ENCODE measurements at places on chromosomes 12 and 14.

DNA sequence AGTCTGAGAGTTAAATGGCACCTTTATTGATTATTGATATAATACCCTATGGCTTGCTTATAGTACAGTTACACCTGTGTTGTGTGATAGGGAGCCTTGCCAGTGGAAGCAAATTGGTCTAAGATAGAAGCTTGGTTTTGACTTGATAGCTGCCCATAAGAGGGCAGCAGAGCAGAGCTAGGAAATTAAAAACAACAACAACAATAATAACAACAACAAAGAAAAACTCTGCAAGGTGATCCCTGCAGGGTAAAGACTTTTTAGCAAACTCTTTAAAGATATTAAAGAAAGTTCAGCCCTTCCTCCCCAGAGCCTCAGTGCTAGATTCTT is 18.0 kb upstream of the RNASE10 start:
- no peak for DNase-seq

GRCh38 chr12:39807043-39807442 is 187.4 kb upstream of the ABCD2 start:
- peak; percentile 18 for DNase-seq

GRCh38 chr14:61090432-61091216 is 109.6 kb downstream of the SLC38A6 start:
- DNase-seq, result no peak

GRCh38 chr12:67358781-67359338 is 89.7 kb downstream of the CAND1 start:
- DNase-seq, result no peak

GRCh38 chr14:52949711-52950409 is 990 bp downstream of the FERMT2 start:
- DNase-seq, result no peak

- peak; percentile 92 for DNase-seq
Measured at GRCh38 chr12:48814262-48815125, 3.8 kb upstream of the CACNB3 start.

DNA sequence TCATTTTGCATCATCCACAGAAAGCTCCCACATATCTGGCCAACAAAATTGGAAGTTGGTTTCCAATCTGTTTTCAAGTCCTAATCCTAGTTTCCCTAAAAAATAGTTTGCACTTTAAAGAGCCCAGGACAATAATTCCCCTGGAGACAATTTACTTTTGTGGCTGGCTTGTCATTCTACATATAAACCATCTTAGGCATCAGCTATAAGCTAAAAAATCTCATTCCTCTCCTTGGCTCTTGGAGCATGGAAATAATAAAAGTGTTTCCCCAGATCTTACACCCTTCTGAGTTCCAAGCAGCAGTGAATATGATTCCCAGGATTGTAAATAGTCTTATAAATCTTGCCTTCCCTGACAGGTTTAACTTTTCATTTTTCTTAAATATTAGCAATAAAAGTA is 89.1 kb upstream of the NUDT4 start:
- DNase-seq, result no peak

- DNase-seq, result no peak
Measured at GRCh38 chr12:31312431-31312830, 13.5 kb downstream of the SINHCAF start.

DNA sequence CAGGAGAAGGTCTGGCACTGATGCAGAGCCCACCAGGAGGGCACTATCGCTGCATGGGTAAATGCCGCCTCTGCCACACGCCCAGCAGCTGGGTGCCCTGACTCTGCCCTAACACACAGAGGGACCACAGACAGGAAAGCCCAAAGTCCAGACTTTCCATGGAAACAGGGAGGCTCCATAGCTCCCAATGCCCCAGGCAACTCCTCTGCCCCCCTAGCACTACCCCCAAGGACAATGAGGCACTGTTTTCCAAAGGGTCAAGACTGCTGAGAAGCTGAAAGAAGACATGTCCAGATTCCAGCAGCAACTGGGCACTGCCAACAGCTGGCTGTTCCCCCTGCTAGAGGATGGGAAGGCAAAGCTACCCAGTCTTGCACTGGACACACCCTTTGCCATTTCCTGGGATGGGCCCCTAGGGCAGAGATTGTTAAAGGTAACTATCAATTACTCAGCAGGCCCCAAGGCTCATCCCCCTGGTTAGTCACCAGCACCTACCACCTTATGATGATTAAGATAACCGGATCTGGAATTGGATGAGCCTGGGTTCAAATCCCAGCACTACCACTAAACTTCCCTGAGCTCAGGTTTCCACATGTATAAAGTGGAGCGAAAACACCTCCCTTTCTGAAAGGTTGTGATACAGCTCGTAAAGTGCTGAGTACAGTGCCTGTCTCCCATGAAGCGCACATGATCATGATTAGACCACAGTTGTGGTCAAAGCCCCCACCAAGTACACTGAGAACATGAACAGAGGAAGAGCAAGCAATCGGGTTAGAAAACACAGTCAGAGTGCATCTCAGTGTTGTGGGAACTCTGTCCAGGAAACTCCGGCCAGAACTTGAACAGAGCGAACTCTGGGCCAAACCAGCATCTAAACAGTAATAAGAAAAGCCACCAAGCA is 3.3 kb downstream of the PXN start:
- DNase-seq, result no peak

DNA sequence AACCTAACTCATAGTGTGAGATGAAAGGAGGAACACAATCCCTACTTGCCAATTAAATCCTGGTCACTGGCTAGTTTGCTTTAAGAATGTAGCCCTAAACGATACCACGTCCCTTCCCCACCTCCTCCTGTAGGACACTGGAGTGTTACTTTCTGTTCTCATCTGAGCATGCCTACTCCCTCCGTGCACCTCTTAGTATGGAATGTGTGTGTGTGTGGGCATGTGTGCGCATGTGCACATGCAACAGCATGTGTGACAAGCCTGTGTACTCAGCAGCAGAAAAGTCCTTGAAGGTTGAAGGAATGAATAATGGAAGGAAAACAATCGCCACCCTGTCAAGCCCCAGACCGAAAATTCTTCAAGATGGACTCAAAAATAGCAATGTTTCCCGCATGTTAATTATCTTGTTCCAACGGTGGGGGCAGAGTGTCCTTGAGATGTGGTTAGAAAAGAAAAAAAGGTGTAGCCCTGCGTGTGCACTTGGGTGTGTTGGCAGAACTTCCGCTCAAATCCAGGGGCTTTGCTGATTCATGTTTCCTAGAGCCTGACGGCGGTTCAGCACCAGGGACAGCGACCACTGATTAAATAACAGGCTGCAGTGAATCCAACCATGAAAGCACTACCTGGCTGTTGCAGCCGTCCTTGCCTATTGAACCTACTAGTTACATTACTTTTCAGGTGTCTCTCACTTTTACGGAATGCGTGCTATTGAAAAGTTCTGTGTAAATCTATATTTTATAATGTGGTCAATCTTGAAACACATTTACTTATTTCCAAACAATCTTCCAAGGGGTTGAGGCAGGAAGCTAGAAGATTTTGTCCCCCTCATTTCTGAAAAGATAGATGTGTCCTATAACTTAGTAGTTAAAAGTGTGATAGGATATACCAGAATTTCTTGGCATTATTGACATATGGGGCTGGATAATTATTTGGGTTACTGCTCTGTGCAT is 79.8 kb downstream of the SRRM4 start:
- peak; percentile 67 for DNase-seq

GRCh38 chr12:67525617-67525884 is 123.0 kb upstream of the DYRK2 start:
- no peak for DNase-seq

GRCh38 chr14:55965851-55966250 is 152.4 kb upstream of the PELI2 start:
- DNase-seq, result no peak

DNA sequence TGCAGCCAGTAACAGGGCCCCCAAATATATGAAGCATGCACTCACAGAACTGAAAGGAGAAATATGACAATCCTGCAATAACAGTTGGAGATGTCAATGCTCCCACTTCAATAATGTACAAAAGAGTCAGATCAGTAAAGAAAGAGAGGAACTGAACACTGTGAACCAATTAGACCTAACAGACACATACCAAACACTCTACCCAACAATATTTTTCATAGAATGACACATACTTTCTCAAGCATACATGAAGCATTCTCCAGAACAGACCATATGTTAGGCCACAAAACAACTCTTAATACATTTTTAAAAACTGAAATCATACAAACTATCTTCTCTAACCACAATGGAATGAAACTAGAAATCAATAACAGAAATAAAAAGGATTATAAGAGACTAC is 80.2 kb downstream of the ELK3 start:
- no peak for DNase-seq

GRCh38 chr12:92446083-92446460 is 256.7 kb upstream of the PLEKHG7 start:
- no peak for DNase-seq

GRCh38 chr14:30855345-30856037 is 18.9 kb upstream of the COCH start:
- DNase-seq, result no peak

- DNase-seq, result peak; percentile 8
Measured at GRCh38 chr12:128823216-128823915, 392 bp downstream of the SLC15A4 start.

- no peak for DNase-seq
Measured at GRCh38 chr12:67991158-67991557, 1.9 kb downstream of the IFNG-AS1 start.

DNA sequence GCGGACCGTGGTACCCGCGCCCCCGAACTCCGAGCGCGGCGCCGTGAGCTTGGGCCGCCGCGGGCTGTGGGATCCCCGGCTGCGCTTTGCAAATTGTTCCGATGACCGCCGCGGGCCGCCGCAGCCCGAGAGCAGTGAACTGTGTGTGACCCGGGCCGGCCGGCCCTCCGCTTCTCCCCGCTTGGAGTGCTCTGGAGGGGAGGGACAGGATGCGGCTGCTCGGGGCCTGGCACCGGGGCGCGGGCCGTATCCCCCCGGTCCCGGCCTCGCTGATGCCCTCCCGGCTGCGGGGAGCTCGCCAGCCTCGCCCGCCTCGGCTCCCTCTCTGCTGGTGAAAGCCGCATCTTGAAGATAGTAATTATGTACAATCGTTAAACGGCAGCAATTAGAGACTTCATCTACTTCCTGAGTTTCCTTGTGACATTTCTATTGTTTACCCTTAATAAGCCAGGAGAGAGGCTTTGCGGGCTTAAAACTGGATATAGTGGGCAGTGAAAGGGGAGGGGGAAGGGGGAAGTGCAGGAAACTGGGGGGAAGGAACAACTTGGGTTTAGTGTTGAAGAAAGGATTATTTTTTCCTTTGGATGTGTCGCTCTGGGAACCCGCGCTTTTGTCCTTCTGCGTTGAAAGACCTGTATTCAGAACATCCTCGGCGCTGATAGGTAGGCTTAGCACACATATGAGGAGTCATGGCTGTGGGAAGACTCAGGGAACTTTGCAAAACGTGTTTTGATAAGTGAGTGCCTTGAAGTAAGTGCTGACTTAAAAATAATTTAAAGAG is 1.2 kb downstream of the PELI2 start:
- peak; percentile 63 for DNase-seq

GRCh38 chr12:39064708-39065107 is 159.3 kb upstream of the CPNE8 start:
- no peak for DNase-seq

- no peak for DNase-seq
Measured at GRCh38 chr12:48041591-48042423, 37.5 kb upstream of the COL2A1 start.

- DNase-seq, result peak; percentile 16
Measured at GRCh38 chr14:71324767-71325272, 417.6 kb downstream of the PCNX1 start.

GRCh38 chr14:102203382-102203781 is 63.7 kb downstream of the WDR20 start:
- no peak for DNase-seq
